ENCODE measurements at places on chromosomes 1 and 21. TPM values are rescaled to one million over a fixed set of nuclear protein-coding genes. Genes with fewer than 3 reads are reported as not detected.

AMY1A gene
- total RNA-seq = not detected

DNA sequence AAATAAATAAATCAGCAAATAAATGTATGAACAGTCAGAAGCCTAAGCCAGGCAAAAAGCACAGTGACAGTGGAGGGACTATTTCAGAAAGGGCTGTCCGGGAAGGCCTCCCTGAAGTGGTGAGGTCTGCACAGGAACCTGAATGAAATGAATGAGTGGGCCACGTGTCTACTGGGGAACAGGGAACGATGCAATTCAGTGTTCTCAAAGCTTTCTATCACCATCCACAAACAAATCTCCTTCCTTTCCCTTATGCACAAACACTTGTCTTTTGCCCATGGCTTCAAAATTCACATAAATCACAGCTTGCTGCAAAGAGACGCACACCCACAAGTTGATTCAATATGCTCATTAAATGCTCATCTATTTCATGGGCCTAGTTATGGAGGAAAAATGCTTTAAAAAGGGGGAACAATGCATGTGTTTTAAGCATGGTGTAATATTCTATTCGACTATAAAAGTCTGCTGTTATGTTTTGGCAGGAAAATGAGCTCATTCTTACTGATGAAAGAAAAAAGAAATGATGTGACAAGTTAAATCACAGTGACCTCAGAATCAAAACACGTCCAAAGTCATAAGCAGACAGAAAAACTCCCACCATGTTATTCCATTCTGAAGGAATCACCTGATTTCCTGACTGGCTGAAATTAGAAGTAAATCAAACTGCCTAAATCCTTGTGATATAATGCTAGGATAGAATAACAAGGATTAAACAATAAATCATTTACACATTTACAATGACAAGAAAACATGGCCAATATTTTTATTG, 21.6 kb downstream of the URB1 start:
- no peak for DNase-seq

DNA sequence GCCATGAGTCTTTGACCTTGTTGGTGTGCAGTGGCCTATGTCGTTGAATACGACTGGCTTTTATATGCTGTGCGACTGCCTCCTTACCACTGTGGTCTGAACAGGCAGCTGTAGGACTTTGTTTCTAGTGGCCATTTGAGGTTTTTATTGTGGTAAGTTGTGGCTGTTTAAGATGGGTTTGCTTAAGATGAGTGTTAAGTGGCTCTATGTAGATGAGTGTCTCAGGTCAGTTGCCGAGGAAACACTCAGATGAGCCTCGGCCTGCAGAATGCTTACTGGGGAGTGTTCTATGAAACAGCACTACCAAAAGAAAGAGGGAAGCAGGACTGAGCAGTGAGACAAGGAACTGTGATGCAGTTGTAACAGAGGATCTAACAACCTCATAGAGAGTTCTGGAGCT, 14.9 kb upstream of the CD1C start:
- DNase-seq = no peak

- DNase-seq = no peak
Observed at GRCh38 chr1:103948526-103948925, 198.8 kb downstream of the AMY1C start.

DNA sequence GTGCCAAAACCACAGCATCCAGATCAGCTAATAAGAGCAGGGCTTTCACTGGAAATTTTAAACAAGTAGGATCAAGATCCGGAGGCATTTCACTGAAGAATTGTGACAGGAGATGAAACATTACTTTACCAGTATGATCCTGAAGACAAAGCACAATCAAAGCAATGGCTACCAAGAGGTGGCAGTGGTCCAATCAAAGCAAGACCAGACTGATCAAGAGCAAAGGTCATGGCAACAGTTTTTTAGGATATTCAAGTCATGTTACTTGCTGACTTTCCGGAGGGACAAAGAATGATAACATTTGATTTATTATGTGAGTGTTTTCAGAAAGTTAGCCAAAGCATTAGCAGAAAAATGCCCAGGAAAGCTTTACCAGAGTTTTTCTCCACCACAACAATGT, 8.2 kb downstream of the ZSWIM5 start:
- DNase-seq = no peak
